Cardiac muscle cell (in vitro differentiated cells and primary cell): ENCODE measurements at places on chromosomes 6 and 20. TPM values are rescaled to one million over a fixed set of nuclear protein-coding genes. Genes with fewer than 3 reads are reported as not detected.

GRCh38 chr6:149681209-149681608 is 32.7 kb upstream of the KATNA1 start:
- DNase-seq = no peak

GRCh38 chr6:109760208-109760607 is 69.1 kb downstream of the FIG4 start:
- DNase-seq = no peak

DNA sequence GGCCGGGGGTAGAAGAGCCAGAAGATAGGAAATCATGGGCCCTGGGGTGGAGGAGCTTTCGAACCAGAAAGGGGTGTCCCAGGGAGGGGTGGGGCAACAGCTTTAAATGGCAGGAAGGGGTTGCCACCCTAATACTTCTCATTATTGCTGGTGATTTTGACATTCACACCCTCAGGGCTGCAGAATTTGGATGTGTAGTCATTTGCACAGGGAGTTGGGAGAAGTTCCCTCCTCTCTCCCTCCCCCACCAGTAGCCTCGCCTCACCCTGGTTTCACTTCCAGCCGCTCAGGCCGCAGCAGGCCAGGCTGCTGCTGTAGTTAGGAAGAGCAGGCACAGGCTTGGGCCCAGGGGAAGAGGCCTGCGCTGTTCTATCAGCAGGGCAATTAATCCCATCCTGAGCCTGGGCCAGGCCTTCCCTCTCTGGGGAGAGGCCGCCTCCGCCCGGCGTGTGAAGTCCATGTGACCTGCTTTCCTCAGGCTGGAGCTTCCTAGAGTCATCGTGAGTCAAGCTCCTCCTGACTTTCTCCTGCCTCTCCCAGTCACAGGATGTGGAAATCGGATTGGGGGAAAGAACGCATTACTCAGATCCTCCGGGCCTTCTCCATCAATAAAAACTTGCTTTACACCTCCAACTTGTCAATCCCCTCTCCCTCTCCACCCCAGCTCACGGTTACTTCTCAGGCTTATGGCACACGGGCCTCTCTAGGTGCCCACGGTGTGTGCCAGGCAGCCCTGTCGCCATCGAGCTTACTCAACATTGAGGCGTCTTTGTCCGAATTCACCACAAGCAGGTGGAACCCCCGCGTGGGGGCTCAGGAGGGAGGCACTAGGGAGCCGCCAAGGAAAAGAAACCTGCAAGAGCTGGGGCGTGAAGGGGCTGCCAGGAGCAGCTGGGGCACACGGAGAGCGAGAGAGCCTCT is 7.8 kb downstream of the ADTRP start:
- no peak for DNase-seq

- no peak for DNase-seq
Observed at GRCh38 chr6:33668914-33669313, 42.6 kb downstream of the UQCC2 start.

- DNase-seq = no peak
Observed at GRCh38 chr20:57387463-57387862, 3.7 kb upstream of the RBM38 start.

- DNase-seq = no peak
Observed at GRCh38 chr20:25271486-25272222, 23.8 kb downstream of the PYGB start.

DNA sequence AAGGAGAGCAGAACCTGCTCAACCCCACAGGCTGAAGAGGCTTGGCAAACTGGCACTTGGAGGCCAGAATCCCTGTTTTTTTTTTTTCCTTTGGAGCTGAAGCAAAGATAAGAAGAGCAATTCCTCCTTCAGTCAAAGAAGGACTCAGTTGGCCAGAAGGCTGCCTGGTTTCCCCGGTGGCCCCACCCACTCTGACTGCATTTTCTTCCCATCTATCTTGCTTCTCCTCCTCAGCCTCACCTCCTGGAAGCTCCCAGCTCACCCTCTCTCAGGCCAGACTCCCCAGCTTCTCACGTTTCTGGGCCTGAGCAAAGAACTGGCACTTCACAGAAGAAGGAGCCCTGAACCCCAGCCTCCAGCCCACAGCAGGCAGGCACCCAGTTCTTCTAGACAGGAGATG is 2.4 kb downstream of the LRFN2 start:
- DNase-seq = no peak

DNA sequence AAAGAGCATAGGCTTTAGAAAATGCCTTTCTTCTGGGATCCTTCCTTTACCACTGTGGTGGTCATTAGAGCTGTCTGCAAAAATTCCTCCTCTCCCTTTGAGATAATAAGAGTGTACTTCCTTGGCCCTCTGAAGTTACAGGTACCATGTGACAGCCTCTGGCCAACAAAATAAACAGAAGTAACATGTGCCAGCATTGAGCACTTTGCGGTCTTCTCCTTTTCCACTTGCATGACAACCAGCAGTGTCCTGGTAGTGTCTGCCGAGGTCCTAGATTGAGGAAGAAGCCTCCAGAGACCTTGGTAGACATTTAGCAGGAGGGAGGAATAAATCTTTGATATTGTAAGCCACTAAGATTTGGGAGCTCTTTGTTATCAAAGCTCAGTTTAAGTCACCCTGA is 87.5 kb upstream of the ARID1B start:
- no peak for DNase-seq

DNA sequence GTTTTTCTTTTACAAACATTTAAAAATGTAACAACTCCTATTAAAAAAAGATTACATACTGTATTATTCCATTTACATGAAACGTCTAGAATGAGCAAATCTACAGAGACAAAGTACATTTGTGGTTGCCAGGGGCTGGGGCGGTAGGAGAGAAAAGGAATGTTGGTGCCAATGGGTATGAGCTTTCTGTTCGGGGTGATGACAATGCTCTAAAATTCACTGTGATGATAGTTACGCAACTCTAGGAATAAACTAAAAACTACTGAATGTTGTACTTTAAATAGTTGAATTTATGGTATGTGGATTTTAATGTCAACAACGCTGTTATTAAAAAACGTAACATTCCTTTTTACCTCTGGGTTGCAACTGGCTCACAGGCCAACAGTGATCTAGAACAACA is 211.1 kb downstream of the GMDS start:
- peak; percentile 41 for DNase-seq

DNA sequence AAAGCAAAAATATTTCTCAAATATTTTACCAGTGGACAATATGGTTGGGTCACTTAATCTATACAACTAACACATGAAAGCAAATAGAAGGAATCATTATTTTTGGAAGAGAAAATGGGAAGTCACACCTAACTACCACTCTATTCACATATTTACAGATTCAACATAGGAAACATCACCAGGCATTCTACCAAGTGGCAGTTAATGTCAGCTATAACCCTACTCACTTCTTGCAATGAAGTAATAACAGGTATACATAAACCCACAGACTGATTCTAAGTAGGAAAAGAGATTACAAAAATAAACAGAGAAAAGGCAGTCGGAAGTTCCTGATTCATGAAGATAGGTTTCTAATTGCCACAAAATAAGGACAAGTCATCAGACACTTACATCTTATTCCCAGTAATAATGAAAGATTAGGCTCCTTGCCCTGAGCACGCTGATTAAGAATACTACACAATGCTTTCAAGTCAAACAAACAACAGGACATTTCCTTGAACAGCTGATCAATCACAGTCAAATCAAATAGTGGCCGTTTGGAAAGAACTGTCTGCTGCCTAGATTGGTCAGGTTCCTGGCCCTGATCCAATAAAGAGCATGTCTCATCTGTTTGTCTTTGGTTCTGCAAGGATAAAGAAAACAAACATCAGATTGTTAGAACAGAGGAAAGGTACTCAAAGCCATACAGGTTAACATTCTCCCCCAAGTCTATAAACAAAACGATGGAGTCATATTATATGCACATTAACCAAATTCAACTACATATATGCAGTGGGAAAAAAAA is 79.2 kb upstream of the PLN start:
- DNase-seq = peak; percentile 8

GRCh38 chr20:55934146-55934545 is 71.2 kb downstream of the CBLN4 start:
- no peak for DNase-seq

- DNase-seq = peak; percentile 90
Observed at GRCh38 chr6:105402939-105403935, at the start of gene PREP. Gene PREP (minus strand): TSS chr6:105403082. CDS start chr6:105402891, 191 bp downstream.

- DNase-seq = peak; percentile 65
Observed at GRCh38 chr6:31822036-31822821, 5.3 kb upstream of the HSPA1B start.

Gene NHLRC1
- total RNA-seq = 2.0 and 3.1 TPM in 2 replicates

Gene CCDC170
- total RNA-seq = 0.03 and 0.14 TPM in 2 replicates

Gene IMPG1
- total RNA-seq = 0.71 and 0.74 TPM in 2 replicates

Gene RAB22A
- total RNA-seq = 6.0 and 7.7 TPM in 2 replicates

Gene VAPB
- 9.7 and 10.5 TPM in 2 replicates for total RNA-seq

Gene NHSL1
- 8.4 and 11.3 TPM in 2 replicates for total RNA-seq
